GM18507 (cell line): ENCODE measurements at places on chromosomes 2 and 18.

DNA sequence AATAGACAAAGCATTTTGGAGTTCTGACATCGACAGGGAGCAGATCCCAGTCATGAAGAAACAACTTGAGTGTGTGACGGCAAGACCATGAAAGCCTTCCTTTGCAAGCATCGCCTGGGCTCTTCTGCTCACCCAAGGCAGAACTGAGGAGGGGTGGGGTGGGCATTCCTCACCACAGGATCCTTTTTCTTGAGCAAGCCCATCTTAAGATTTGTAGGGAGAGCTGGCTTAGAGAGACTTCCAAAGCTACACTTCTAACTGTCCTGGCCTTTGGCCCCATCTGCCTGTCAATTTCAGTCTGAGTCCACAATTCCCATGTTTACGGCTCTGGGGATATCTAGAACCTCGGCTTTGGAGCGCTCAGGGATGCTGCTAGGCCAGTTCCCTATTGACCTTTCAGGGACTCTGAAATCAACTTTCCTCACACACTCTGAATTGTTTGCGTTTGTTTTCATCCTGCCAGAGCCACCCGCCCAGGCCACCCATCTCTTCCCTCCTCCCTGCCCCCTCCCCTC lies 3.7 kb downstream of the KLHL14 start:
- DNase-seq, result no peak

- DNase-seq, result no peak
Observed at GRCh38 chr2:225735844-225736243, 336.3 kb downstream of the NYAP2 start.

GRCh38 chr2:200624658-200625057 lies 38.8 kb downstream of the AOX1 start:
- no peak for DNase-seq

DNA sequence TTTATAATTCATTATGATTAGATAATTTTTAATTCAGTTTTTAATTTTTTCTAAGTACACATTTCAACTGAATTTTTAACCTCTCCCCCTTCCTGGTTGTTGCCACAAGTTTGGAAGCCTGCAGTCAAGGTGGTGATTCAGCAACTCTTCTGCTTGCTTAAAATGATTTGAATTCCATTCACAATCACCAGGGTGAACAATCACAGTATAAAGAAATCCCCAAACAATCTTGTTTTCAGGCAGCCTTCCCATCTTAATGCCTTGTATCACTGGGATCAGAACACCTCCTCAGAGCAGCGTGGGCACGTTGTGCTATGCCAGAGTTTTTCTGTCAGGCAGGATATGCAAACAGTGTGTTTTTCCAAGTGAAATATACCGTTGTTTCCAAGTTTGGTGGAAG lies 46.7 kb upstream of the BARD1 start:
- DNase-seq, result no peak

DNA sequence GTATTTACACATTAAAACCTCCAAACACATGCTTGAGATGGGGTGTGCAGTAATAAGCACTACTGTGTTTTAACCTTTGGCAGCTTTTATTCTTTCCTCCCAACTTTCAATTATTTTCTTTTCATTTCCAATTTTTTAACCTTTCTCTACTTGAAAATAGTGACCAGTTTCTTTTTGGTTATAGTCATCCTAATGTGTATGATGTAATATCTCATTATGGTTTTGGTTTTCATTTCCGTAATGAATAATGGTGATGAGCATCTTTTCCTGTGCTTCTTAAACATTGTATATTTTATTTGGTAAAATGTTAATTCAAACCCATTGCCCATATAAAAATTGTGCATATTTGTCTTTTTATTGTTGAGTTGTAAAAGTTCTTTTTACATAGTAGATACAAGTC lies 103.5 kb downstream of the BMPR2 start:
- DNase-seq, result no peak

- DNase-seq, result no peak
Observed at GRCh38 chr2:105926960-105927678, 182.4 kb downstream of the NCK2 start.

DNA sequence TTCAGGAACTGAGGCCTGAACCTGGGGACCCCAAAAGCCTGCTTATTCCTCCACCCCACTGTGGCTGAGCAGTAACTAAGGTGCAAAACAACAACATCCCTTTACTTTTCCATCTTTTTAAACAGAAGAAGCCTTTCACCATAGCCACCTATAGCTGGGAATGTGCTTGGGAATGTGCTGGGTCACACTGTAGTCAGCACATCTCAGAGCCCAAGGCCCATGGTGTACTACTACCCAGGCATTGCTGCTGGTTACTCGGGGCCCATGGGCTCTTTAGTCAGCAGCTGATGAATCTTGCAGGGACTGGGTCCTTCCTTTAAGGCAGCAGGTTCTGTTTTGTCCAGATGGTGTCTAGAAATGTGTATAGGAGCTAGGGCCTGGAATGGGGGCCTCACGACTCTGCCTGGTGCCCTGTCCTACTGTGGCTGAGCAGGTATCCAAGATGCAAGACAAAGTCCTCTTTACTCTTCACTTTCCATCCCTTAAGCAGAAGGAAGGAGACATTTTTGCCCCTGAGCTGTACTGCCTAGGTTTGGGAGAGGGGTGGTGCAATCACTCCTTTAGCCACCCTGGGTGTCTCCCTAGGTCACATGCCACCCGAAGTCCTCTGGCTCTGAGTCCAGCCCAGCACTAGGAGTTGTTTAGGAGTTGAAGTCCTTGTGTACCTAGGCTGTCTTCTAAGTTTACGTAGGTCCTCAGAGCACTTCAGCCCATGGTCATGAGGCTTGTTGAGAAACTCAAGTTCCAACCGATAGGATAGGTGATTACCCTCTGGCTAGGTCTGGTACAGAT lies 70.1 kb downstream of the OXER1 start:
- DNase-seq, result no peak

GRCh38 chr18:77495982-77496690 lies 246.5 kb downstream of the GALR1 start:
- DNase-seq, result no peak

DNA sequence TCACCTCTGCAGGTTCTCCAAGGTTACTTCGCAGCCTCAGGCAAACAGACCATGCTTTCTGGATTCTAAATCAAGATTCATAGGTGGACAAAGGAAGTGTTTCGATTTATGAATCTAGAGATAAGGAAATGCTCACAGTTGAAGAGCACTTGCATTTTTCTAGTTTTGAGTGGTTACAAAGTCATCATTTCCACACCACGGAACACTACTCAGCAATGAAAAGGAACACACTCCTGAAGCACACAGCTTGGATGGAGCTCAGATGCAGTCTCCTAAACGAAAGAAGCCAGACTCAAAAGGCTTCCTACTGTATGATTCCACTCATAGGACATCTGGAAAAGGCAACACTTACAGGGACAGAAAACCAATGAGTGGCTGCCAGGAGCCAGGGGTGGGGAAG lies 31.7 kb downstream of the SDC1 start:
- no peak for DNase-seq

DNA sequence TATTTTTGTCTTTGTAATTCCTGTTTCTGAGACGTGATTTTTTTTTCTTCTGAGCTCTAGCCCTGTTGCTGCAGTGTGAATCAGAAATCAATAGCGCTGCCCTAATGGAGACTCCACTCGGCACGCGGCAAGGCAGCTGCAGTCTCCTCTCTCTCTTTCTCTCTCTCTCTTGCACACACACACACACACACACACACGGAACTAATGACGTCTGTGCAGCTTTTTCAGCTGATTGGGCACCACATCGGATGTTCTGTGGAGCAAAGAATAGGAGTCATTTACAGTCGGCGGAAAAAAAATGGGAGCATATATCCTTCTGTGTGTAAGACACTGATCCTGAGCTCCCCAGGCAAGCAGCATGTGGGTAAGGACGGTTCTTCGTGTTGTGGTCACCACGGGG lies 2.0 kb upstream of the MYT1L start:
- no peak for DNase-seq

GRCh38 chr2:14303366-14304115 lies 329.0 kb upstream of the LRATD1 start:
- no peak for DNase-seq

GRCh38 chr2:202376460-202377206 lies 506 bp downstream of the BMPR2 start:
- no peak for DNase-seq

- DNase-seq, result no peak
Observed at GRCh38 chr2:148721991-148722777, 77.6 kb downstream of the EPC2 start.

GRCh38 chr2:118169359-118170005 lies 81.2 kb downstream of the INSIG2 start:
- no peak for DNase-seq
